Brain pericyte (primary cell): ENCODE measurements at places on chromosomes 12 and 14.

- DNase-seq, result no peak
Measured at GRCh38 chr12:5773550-5773949, 171.5 kb downstream of the ANO2 start.

DNA sequence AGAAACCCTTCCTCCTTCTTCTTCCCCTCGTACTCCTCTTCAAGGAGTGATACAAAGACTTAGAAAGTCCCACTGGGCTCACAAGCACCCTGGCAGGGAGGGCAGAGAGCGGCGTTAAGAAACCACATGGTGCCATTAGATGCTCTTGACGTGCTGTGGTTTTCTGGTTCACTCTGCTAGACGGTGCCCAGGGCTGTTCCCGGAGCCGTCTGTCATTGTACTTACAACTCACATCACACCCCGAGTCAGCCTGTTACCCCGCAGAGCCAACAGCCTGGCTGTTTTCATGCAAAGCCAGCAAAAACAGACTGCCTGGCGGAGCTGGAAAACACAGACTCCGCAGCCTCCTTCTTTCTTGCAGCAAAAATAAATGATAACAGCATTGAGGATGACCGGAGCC lies 232.6 kb upstream of the TBX3 start:
- peak; percentile 45 for DNase-seq

DNA sequence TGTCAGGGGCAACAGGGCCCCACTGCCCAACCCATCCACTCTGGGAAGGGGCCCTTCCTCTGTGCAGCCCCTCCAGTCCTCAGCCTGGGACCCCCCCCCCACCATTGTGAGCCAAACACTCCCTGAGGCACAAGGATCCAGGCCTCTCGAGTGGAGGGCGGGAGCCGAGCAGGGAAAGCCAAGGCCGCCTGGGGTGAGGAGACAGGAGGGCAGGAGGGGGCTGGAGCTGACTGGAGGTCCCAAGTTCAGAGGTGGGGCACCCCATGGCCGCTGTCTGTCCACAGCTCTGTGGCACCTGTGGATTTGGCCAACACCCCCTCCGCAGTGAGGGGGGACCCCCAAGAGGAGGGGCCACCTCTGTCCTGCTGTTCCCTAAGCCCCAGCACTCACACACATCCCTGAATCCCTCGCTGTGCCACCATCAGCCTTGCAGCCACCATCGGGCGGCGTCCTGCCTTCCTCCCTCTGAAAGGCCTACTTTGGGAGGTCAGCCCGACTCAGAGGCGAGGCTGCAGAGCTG lies 25.4 kb upstream of the C14orf180 start:
- no peak for DNase-seq

DNA sequence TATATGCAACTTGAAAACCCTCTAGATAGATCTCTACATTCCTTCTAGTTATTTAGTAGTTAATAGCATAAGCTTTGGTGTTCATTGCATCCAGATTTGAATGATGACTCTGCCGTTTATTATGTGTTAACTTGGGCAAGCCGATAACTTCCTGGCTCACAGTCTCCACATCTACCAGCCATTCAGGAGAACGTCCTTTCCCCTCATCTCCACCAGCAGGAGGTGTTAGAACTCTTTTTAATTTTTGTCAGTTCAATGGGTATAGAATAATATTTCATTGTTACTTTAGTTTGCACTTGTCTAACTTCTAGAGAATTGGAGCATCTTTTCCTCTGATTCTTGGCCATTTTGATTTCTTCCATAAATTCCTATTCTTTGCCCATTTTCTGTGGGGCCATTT lies 30.0 kb upstream of the WSCD2 start:
- DNase-seq, result no peak

DNA sequence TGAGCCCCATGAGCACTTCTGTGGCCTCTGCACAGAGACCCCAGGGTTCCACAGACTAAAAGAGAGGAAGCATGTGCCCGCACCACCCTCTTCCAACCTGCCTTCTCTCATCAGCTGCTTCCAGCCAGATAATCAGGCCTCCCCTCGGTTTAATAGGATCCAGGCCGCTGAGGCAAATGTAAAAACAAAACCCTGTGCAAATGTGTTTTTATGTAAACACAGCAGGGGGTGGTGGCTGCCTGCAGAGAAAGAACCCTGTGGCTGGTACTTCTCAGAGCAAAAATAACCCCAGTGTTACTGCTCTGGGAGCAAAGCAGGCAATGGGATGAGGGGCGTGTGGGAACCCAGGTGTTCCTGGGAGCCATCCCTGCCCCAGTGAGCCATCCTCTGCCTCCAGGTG lies 46.2 kb downstream of the WSCD2 start:
- DNase-seq, result peak; percentile 24

DNA sequence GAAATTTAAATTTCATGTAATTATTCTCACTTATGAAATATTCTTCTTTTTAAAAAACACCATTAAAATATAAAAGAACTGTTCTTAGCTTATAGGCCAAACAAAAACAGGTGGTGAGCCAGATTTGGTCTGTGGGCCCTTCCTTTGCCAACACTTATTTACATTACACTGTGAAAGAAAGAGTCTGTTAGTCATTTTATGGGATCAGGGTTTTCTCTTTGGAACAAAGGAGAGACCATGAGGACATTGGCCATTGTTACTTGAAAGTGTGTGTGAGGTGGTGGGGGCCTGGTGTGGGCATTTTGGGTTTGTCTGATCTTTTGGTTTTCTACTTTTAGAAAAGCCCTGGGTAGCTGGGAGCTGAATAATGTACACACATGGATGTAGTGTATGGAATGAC lies 62.7 kb downstream of the TTC6 start:
- no peak for DNase-seq

DNA sequence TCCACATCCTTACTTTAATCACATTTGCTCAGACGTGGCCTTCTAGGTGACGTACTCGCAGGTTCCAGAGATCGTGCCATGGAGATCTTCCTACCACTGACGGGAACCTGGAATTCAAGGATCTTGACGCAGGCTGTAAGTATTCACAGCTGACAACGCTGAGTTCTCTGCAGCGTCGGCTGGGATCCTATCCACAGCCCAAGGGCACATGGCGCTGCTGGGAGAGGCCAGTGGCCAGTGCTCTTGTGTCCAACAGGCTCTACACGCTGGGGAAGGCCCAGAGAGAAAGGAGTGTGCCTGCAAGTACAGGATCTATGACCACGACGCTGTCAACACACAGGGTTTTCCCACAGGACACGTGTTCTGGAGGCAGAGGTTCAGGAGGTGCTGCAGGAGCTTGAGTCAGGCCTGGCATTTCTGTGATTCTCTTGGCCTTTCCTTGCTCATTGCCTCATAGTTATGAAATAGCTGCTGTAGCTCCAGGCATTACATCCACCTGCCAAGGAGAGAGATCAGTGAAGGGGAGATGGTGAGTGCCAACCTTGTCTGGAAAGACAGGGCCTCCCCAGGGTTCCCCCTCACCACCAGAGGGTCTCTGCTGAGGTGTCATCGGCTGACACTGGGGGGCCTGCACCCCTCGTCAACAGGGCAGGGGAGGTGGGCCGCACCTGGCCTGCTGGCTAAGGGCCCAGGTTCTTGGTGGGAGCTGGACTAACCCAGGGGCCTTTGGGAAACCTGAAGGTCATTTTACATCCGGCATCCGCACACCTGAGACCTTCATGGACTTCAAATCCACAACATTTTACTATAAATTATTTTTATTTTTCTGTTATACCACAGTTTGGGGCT lies 21.3 kb downstream of the LRCOL1 start:
- DNase-seq, result no peak

DNA sequence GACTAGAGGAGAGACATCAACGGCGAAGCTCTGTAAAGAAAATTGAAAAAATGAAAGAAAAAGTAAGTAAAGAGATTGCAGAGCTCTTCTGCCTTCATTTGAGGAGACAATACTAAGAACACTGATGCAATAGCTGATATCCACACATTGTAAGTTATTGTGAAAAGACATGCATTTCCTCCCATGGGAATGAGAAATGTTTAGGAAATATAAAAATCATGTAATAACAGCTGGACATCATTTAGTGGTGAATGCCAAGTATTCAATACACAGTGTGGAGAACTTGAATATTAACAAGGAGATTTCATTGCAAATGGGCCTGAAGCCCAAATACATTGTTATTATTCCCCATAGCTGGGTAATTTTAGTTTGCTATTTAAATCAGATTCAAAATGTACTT lies 179.2 kb downstream of the KICS2 start:
- peak; percentile 80 for DNase-seq

DNA sequence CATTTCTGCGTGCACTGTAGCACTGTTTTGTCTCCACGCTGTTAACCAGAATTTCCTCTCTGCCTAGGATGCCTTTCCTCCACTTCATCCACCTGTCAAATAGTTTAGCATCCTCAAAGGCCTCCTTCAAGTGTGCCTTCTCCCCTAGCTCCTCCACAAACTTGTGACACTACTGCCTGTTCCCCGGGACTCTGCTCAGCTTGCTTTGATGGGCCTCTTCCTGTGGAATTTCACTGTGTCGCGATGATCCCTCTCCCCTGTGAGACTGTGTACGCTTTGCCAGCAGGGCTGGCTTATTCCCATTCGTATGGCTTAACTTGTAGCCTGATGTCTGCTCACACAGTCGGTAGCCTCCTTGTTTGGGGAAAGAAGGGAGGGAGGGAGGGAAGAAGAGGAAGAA lies 426.8 kb downstream of the VRK1 start:
- DNase-seq, result no peak

DNA sequence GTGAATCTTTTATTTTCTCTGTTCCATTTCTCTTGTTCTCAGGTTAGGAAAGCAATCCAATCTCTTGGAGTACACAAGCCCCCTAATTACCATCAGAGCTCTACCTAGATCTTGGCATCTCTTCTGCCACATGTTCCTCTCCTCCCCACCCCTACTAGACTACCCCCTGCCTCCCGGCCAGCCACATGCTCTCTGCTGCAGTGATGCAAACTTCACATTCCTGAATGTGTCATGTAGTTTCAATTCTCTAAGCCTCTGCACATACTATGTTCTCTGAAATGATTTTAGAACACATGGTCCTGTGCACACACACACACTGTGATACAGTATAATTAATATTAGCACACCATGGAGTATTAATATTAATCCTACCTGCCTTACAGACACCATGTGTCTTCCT lies 104.6 kb downstream of the EFCAB11 start:
- DNase-seq, result no peak

- DNase-seq, result no peak
Measured at GRCh38 chr12:126727218-126728075, 1539.5 kb upstream of the TMEM132C start.

- DNase-seq, result no peak
Measured at GRCh38 chr14:59306775-59307174, 118.3 kb downstream of the DAAM1 start.

DNA sequence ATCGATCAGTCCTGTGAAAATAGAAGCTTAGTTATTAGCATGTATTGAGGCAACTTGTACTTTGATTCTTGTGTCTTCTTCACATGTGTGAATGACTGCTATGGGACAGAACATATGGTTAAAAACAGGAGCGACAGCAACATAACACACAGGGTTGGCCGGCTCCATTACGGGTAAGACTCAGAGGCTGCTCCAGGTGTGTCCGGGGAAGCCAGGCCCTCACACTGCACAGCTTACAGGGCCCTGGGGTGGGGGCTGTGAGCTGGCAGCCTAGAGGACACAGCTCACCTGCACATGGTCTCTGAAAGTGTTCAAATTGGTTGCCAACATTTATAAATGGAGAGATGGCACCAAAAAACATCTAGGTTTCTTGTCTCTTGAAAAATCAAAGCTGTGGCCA lies 31.1 kb downstream of the TCHP start:
- DNase-seq, result no peak

DNA sequence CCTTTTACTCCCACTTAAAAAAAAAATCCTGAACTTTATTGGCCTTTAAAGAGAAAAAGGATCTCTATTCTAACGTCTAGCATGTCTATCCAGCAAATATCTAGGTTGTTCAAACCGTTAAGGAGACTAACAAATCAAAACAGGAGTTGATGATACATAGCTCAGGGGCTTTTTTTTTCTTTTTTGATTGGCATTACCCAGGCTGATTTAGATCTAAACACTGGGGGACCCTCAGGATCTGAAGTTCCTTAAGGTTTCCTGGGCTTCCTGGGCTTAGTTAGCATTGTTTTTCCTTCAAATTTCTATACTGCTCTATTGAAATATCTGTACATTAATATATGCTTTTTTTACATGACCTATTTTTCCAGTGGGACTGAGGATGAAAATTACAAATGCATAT lies 42.3 kb downstream of the EFCAB11 start:
- DNase-seq, result no peak

DNA sequence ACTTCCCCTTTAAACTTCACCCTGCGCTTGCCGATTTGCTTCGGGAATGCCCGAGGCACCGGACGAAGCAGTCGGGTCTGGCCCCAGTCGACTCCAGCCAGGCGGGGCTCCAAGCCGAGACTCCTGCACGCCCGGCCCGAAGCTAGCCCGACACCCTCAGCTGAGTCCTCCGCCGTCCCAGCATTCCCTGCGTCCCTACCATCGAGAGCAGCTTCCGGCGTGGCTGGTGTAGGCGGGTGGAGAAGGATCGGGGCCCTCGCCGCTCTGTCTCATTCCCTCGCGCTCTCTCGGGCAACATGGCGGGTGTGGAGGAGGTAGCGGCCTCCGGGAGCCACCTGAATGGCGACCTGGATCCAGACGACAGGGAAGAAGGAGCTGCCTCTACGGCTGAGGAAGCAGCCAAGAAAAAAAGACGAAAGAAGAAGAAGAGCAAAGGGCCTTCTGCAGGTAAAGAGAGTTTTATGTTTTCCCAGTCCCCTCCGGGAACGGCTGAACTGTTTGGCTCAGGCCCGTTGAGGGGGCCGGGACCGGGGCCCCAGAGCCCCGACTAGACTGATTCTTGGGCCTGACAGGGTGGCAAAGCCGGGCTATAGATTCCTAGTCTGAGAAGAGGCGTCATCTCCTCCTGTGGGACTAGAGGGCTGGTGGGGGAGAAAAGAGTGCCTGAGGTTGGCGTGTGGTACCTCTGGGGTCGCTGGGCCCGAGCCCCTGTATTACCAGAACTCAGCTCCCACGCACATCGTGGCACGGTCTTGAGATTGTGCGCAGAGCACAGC lies at the start of gene METAP2:
METAP2 (plus strand) TSS at position 269 of the 776 bp plus-strand sequence; CDS start at position 297, 28 bp downstream.
- peak; percentile 89 for DNase-seq

DNA sequence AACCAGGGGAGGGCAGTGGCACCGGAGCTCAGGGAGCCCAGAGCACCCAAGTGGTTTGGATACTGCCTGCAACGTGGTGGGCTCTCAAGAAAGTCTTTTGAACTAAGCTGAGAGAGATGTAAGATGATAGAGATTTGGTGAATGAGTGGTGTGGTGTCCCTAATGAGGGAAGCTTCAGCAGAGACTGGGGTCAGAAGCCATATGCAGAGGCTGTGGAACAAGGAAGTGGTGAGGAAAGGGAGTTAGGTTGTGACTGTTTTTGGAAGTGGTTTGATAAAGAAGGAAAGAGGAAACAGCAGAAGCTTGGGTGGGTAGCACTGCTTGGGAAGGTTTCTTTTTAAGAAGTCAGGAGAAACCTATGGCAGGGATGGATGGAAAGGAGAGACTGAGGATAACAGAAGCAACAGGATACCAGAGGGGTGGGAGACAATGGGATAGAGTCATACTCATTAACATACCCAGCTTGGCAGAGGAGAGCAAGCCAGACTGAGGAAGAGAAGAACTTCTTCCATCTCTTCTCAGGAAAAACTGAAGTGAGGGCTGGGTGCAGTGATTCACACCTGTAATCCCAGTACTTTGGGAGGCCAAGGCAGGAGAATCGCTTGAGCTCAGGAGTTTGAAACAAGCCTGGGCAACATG lies 24.1 kb downstream of the SLC4A8 start:
- DNase-seq, result no peak

- no peak for DNase-seq
Measured at GRCh38 chr12:121796855-121797751, 3.6 kb upstream of the RHOF start.

GRCh38 chr12:2390850-2391390 lies 338.1 kb downstream of the CACNA1C start:
- DNase-seq, result no peak
